ENCODE measurements at places on chromosomes 1 and 21.

DNA sequence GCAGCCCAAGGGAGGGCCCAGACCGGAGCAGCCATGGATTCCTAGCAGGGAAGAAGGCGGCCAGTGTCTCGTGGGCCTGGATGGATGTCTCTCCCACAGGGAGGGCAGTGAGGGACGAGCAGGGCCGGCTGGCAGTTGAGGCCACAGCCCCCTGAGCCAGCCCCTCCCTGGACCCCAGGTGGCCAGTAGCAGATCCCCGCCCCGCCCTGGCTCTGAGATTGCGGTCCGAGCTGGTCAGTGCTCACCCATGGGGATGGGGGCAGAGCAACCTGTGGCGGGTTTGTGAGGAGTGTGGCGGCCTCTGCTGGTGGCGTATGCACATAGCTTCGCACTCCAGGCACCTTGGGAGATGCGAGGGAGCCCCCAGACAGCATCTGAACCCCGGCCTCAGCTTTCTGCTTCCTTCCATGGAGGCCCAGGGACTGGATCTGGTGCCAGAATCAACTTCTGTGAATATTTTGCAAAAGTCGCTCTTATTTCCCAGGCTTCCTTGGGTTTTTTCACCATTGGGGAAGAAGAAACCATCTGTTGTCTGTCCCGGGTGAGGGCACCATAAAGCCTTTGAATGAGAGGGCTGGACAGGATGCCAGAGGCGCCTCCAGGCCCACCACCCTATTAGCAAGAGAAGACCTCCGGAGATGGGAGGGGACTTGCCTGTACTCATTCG is 8.4 kb upstream of the KCNN3 start:
- peak; percentile 62 for DNase-seq

DNA sequence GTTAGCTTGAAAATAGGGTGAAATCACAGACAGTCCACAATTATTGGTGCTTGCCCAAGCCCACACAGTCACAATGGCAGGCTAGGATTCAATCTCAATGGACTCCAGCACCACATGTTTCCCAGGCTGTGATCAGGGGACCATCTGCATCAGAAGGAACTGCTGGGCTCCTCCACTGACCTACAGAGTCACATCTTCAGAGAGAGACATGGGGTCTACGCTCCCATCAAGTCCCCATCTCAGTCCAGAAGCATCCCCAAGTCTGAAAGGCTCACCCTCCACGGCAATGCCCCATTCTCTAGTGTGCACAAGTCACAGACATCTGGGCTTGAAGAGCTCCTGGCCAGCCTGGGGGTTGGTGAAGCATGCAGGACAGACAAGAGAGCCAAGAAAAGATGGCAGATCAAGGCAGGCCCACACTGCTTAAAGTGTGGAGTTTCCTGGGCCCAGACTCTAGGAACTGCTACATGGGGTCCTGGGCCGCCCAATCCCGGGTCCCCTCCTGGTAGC is 262.5 kb downstream of the NPHP4 start:
- DNase-seq = no peak

- DNase-seq = no peak
Observed at GRCh38 chr1:53557369-53557768, 98.2 kb downstream of the DMRTB1 start.

DNA sequence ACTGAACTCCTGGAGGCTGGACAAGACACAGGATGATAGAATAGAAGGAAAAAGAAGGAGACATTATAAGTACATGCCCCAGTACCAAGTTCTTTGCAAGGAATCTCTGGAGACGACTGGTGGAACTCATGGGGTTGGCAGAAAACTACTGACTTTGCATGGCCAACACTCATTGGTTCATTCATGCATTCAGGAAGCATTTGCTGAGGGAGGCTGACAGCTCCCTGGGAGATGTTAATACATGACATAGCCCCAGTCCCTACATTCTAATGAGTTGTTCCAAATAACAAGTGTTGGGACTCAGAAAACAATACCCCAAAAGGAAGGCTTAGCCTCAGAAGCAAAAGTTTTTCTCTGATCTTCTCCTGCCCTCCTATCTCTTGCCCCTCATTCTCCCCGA is 172.8 kb upstream of the IRF2BP2 start:
- DNase-seq = no peak

- peak; percentile 47 for DNase-seq
Observed at GRCh38 chr1:39422614-39423013, 68.8 kb upstream of the BMP8A start.

DNA sequence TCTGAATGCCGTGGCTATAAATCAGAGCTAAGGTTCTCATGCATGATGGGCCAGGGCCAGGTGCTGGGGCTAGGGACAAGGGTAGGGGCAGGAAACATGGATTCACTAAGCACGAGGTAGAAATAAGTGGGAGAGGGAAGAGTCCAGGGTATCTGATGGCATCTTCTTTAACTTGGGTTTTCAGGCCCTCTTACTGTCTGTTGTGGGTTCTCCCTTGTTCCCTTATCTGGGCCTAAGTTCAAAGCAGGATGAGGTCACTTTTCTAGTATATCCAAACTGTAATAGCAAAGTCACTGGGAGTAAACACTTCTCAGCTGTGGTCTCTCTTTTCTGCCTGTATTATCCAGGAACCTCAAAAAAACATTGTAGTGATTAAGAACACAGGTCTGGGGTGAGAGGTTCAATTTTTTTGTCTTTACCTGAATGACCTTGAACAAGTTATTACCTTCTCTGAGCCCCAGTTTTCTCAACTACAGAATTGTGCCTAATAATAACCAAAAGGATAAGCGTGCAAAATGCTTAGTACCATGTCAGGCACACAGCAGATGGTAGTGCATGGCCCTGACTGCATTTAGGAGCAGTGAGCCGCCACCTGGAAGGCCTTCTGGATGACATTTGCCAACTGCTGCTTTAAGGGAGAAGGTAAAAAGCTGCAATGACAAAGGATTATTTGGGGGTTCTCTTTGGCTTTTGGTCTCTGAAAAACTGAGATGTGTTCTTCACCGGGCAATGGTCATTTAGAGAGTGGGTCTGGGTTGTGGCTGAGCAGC is 53.6 kb upstream of the A3GALT2 start:
- no peak for DNase-seq

DNA sequence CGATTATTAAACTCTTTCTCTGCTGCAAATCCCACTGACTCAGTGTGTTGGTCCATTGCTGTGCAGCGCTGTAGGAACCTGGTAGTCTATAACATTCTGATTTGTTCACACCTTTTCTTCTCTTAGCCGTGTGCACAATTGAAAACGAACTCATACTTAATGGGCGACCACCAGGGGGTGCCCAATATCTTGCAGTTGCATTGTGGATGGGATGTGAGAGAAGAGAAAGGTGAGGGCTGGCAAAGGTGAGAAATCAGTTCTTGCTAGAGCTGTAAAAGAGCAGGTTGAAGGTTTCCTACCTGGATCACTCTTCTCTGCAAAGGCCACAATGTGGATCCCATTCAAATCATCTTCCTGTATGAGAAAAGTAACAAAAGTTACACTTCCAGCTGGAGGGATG is 51.0 kb downstream of the CASQ2 start:
- DNase-seq = no peak

GRCh38 chr1:212752934-212753497 is 38.6 kb downstream of the NSL1 start:
- DNase-seq = peak; percentile 81

DNA sequence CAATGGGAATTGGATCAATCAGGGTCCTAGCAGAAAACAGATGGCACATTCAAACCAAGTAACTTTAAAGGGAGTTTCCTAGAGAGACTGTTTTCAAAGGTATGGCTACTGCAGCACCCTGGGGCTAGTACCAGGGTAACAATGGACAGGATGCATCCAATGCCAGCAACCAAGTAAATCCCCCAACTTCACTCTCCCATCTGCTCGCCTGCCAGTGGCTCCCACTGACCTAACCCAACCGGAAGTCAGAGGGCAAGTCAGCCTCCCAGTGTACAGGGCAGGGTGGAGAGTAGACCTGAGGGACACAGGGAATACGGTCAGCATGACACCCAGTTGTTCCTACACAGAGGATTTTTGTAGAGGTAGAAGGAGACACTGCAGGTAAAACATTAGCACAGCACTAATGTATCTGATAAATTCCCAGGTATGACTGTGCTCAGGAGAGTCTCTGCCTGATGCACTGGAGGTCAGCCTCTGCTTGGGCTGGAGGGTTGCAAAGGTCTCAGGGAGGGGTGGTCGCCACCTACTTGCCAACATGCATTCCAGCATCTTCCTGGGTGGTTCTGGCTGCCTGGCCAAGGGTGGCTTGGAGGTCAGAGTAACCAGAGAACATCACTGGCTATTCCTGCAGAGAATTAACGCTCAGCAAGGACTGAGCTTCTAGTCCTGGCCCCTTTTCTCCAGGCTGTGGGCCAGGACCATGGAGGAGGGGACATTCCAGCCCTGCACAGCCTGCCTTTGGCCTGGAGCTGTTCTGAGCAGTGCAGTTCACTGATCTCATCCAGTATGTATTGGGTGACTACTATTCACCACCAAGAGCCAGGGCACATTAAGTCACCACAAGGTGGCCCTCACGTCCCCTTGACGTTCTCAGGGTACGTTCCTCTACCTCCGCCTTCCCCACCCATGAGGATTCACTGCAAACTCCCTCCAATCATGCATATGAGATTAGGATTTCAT is 5.1 kb upstream of the GJA4 start:
- peak; percentile 12 for DNase-seq

DNA sequence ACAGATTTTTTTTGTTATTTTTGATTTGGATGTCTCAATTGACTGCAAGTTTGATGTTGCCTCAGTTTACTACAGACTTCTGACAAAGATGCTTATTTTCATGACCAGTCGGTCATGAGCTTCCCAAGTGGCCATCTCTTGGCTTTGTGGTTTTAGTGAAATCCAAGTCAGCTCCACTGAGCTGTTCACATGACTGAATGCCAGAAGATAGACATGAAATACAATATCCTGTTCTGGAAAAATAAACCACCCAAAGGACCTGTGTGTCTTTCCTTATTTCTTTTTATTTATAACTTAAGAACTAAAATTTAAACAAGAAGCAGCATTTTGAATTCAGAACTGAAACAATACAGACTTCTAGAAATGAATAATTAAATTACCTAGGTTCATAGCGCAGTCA is 89.3 kb downstream of the HMCN1 start:
- no peak for DNase-seq

DNA sequence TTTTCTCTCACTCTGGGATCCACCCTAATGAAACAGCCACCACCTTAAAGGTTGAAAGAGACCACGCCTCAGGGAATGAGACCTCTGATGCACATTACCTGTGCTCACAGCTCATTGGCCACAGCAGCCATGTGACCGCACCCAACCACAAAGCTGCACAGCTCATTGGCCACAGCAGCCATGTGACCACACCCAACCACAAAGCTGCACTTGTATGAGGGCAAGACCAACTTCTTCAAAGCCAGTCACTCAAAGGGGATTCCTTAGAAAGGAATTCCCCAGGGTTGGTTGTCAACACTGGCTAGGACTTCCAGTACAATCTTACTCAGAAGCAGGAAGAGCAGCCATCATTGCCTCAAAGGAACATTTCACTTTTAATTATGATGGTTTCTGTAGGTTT is 43.6 kb upstream of the PDE9A start:
- DNase-seq = no peak

DNA sequence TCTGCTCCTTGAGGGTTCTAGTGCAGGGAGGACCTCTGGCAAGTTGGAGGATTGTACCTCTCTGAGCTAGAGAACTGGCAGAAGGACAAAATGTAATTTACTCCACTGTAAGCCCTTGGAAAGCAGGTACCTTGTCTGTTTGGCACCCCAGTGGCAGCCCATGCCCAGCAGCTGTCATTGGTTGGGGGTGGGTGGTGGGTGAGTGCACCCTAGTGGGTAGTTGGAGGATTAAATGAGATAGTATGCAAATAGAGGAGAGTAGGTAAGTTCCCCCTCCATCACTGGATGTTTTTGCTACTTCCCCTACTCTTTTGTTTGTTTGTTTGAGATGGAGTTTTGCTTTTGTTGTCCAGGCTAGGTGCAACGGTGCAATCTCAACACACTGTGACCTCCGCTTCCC is 69.8 kb downstream of the RYR2 start:
- no peak for DNase-seq

DNA sequence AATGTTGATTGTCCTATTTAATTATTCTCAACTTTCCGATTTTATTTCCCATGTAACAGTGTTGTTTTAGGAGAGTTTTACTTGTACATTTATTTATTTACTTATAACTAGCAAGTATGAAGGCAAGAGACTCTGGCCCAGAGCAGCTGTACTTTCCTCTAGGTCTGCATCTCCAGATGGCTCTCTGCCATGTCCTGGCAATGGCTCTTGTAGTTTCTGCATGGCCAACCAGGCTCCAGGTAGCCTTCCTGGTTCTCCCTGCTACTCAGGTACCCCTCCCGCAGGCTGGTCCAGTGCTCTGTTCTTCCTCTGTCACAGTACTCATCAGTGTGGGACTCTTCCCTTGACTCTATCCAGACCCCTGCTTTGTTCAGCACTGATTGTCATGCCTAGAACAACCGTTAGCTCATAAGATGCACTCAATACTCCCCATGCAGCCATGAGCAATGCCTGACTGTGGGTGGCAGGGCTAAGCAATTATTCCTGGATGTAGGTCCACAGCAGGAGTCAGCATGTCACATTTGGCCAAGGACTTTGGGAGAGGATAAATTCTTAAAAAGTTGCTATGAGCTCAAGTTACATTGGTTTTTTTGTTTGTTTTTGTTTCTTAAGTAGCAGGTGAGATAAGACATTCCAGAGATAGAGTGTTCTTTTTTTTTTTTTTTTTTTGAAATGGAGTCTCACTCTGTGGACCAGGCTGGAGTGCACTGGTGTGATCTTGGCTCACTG is 10.9 kb upstream of the IL20 start:
- DNase-seq = no peak

GRCh38 chr1:43582162-43582566 is 51.5 kb downstream of the PTPRF start:
- peak; percentile 47 for DNase-seq

- DNase-seq = no peak
Observed at GRCh38 chr1:234683861-234684632, 74.1 kb upstream of the IRF2BP2 start.

DNA sequence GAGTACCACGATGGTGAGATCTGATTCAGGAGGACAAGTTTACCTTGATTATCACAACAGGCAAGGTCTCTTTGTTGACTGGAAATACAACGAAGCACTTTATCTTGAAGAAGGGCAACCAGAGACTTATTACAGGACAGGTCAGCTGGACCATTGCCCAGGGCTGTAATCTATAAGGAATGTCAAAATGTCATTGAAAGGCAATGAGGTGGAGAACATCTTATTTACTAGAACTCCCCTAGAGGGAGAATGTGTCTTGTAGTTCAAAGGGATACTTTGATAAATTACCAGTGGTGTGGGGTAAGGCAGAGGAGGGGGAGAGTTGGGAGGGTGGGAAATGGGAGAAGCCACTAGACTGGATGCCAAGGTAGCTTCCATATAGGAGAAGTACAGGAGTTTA is 212.3 kb downstream of the NCAM2 start:
- no peak for DNase-seq

All from T-helper 2 cell (primary cell).